ENCODE measurements at places on chromosomes 7 and 10.

DNA sequence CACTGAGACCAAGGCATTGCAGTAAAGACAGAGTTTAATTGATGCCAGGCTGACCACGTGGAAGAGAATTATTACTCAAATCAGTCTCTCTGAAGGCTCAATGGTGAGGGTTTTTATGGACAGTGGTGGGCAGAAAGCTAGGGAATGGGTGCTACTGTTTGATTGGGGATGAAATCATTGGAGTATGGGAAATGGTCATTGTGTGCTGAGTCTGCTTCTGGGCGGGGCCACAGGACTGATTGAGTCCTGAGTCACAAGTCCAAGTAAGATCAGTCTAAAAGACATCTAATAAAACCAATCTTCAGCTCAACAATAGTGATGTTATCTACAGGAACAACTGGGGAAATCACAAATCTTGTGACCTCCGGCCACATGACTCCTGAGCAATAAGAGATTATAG is 868.4 kb downstream of the SORCS3 start:
- DNase-seq: no peak

GRCh38 chr10:1190791-1191490 is 134.8 kb downstream of the WDR37 start:
- DNase-seq: no peak

DNA sequence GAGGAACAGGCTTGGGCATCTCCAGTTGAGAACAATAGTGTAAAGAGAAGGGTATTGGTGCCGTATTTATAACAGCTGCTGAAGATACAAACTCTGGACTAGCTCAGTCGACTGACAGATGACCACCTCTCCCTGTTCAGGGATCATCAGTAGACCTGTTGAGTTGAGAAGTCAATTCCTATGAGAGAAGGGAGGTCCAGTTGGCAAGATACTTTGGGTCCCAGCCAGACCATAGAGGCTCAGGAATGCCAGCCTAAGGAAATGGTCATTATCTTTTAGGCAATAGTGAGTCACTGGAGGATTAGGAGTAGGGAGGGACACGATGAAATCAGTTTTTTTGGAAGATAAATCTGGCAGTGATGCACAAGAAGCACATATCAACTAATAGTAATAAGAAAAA is 202.9 kb downstream of the TRIL start:
- no peak for DNase-seq

DNA sequence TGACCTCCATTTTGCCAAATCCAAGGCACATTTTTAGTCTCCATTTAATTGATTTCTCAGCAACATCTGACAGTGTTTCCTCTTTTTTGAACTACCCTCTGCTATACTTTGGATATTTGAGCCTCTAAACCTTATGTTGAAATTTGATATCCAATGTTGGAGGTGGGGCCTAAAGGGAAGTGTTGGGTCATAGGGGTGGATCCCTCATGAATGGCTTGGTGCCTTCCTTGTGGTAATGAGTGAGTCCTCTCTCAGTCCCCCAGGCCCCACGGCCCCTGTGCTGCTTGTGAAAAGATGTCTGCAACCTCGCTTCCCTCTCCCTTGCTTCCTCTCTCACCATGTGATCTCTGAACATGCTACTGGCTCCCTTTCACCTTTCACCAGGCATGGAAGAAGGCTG is 96.8 kb upstream of the DGKB start:
- DNase-seq: no peak

DNA sequence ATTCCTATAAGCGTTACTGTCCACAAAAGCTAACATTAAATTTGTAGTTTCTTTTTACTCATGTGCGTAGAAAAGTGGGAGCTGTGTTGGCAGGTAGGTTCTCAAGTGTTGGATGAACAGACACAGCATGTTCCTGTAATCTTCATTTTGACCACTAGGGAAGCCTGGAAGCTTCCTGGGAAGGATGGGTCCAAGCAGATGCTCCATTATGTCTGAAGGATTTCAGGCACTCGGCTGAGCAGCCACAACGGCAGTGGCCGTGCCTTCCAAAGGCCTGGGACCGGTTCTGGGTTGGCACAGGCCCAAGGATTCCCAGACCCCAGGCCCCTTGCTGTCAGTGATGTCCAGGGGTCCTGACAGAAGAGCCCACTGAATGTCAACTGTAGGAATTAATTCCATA is 386.3 kb downstream of the TNS3 start:
- DNase-seq: no peak

DNA sequence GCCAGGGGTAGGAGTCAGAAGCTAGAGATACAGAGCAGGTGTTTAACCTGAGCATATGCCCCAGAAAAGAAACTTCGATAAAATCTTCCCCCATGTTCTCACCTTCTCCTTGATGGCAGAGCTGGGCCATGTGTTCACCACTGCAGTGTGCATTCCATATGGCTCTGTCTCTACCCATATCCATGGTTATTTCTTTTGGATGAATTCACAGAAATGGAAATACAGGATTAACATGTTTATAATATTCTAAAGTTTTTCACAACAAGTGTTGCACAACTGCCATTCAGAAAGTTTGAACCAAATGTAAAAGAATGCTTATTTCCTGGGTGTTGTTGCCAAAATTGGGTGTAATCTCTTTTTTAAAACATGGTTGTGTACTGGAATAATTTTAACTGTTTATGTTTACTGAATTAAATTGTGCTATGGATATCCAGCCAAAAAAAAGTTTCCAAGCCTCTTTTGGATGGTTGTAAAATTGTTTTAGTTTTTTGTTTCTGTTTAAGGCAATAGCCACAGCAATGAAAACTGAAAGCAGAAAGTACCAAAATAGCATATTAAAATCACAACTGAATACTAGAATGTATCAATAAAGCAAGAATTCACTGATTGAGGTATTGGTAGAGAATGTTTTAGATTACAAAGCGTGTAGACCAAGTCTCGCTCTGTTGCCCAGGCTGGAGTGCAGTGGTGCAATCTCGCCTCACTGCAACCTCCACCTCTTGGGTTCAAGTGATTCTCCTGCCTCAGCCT is 19.9 kb upstream of the CCNY start:
- no peak for DNase-seq

- no peak for DNase-seq
These were observed 168.0 kb upstream of the LRRN3 start for GRCh38 chr7:110922906-110923305.

- DNase-seq: no peak
These were observed 29.2 kb upstream of the XPNPEP1 start for GRCh38 chr10:109952526-109952925.

DNA sequence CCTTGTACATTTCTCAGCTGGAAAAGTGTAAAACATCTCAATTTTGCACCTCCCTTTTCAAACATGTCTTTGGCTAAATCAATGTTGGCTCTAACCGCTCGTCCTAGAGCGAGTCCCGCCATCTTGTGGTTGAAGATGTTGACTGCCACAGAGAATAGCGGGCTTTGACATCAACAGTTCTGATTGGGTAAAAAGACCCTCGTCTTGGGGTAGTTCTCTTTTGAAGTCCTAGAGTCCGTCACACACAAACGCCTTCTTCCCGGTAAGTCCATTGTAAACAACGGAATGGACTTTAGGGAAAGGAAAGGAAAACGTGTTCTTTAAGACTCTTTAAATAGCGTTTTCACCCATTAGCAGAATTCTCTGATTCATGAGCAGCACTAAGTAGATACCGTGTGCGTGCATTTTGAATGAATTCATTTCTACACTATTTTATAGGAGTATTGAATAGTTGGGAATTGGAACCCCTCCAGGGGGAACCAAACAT is 452 bp upstream of the RPP30 start:
- DNase-seq: peak; percentile 38

DNA sequence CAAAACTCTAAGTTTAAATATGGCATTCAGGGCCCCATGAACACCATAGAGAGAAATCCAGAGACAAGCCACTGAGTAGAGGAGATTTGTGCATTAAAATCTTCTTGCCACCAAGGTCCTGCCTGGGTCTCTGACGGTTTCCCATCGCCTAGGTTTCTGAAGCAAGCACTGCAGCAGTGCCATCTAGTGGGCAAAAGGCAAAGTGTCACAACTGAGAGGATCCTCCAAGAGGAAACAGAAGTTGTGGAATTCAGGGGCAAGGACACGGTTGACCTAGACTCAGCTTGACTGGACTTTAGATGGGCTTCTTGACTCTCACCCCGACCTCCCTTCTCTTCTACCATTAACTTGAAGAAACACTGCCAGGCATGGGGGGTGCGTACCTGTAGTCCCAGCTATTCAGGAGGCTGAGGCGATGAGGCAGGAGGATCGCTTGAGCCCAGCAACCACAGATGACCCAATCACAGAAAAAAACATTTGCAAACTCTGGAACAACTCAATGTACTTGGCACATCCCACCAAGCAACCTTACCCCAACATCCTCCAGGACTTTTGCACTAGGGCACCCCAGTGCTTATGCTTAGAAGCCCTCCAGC is 604.1 kb downstream of the GALNT17 start:
- peak; percentile 49 for DNase-seq

GRCh38 chr10:2251631-2252030 is 514.3 kb upstream of the ADARB2 start:
- DNase-seq: no peak

GRCh38 chr10:78389419-78389818 is 355.8 kb downstream of the RPS24 start:
- DNase-seq: no peak

DNA sequence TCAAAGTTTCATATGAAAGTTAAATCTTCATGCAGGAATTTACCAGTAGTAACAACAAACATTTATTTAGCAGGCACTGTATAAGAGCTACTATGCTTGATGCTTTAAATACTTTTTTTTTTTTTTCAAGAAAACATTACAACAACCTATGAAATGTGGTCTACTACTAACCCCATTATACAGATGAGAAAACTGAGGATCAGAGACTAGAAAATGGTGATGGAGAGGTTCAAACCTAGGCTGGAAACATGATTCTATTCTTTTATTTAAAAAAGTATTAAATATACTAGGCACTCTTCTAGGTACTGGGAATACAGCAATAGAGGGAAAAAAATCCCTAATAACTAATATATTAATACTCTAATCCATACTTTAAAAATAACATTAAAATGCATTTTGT is 40.6 kb upstream of the TMEM168 start:
- DNase-seq: no peak

GRCh38 chr7:130069179-130069977 is 956 bp upstream of the KLHDC10 start:
- DNase-seq: no peak

DNA sequence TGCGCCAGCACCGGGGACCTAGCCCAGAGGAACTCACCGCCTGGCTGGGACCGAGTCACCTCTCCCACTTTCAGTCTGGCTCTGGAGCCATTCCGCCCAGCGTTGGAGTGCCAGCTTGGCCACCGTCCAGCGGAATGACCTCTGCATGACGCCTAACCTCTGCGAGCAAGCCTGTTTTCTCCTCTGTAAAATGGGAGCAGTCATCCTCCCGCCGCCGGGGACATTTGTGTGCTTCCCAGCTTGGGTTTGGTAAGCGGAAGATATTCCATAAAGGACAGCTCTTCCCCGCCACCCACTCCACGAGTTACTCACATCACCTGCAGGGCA is 1.3 kb upstream of the ZCCHC24 start:
- DNase-seq: no peak

- DNase-seq: no peak
These were observed 3.4 kb downstream of the ZNF239 start for GRCh38 chr10:43570971-43571370.

- no peak for DNase-seq
These were observed 22.4 kb downstream of the LHPP start for GRCh38 chr10:124484031-124484430.

DNA sequence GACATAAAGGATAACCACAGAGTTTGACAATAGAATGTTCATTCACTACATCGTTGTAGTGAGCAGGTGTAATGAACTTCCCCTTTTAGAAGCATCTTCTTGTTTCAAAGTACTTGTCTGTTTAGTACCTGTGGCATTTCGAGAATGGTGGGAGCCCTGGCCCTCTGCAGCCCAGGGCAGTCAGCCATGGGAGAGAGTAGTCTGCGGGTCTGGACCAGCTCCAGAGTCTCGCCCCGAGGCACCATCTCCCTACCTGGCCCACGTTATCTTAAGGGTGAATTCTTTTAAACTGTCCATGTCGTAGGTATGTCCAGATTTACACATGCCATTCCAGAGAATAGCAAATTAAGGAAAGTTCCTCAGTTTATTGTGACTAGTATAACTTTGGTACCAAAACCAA is 99.7 kb downstream of the BMPR1A start:
- no peak for DNase-seq

DNA sequence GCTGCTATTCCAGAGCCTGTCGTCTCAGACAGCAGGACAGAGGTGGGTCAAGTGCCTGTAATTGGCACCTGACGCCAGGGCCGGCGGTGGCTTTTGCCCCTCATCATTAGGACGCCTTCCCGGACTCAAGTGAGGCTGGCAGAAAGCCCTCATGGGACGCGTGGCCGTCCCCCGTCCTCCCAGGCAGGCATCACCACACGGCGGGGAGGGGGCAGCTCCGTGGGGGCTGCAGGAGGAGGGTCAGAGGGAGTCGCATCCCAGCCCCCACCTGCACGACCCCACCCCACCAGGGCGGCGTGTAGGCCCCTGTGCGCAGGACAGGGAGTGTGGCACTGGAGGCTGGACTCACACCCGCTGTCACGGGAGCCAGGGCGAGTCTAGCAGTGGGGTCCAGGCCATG is 16.3 kb downstream of the CFAP46 start:
- no peak for DNase-seq

GRCh38 chr10:56319386-56319785 is 41.7 kb downstream of the ZWINT start:
- no peak for DNase-seq

DNA sequence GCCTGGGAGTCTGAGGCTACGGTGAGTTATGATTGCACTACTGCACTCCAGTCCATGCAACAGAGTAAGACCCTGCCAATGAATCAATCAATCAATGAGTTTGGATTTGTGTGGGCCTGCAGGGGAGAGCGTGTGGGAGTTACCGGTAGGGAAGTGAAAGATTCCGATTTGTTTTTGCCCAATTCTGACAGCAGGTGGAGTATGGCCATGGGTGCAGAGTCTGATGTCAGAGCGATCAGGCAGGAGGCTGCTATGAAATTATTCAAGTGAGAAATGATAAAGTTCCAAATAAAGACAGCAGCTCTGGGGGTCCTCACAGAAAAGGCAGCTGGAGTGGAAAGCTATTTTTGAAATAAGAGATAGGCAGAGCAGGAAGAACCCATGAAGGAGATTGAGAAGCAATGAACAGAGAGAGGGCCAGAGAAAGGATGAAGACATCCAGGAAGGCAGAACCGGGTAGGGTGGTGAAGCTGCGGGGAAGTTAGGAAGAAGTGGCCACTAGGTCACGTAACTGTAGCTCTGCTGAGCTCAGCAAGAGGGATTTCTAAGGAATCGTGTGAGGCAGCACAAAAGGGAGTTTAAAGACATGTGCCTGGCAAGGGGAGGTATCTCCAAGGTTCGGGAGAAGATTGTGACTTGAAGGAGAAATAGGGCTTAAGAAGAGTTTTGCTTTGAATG is 93.7 kb upstream of the NMT2 start:
- DNase-seq: peak; percentile 17

DNA sequence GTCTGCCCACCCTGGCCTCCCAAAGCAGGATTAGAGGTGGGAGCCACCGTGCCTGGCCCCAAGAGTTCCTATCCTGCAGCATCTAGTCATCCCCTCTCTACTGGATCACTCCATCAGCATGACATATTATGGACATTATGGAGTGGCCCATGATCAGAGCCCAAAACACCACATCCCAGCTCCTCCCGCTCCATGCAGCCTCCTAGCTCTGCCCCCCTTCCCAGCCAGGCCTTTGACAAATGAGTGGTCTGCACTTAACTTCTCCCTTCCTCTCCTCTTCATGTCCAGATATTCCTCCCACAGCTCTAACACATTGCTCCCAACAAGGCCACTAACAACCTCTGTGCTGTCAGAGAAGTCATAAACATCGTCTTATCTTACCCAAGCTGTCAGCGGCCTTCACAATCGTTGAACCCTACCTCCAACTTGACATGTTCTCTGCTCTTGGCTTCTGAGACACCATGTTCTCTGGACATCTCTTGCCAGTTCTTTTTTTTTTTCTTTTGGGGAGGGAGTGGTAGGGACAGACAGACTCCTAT is 187.6 kb downstream of the NSUN6 start:
- no peak for DNase-seq
